ENCODE measurements at places on chromosomes 4 and X.
A peak's percentile ranks its signal among the peaks of the same experiment; 100 is the strongest.

- DNase-seq = no peak
Observed at GRCh38 chr4:114040319-114041116, 61.1 kb upstream of the ARSJ start.

GRCh38 chr4:6196871-6197270 is 3.5 kb downstream of the JAKMIP1 start:
- DNase-seq = no peak

GRCh38 chrX:13579661-13580060 is 10.3 kb downstream of the EGFL6 start:
- DNase-seq = no peak

- no peak for DNase-seq
Observed at GRCh38 chr4:10080589-10081217, 35.9 kb downstream of the WDR1 start.

GRCh38 chr4:152200511-152201333 is 335.2 kb downstream of the FBXW7 start:
- DNase-seq = no peak

DNA sequence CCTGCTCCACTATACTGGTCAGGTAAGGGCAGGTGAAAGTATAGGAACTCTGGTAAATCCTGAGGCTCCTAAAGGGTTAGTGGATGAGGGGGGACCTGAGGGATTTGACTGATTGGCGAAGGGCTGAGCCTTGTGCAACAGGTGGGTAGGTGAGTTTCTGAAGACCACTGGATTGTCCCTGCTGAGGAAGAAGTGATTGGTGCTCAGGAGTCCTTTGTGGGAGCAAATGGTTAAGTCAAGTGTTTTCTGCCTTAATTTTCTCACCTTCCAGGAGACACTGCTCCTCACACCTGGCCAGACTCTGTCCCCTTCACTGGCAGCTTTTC is 156.6 kb downstream of the AMMECR1 start:
- no peak for DNase-seq

- DNase-seq = no peak
Observed at GRCh38 chr4:106854569-106855351, 181.4 kb downstream of the DKK2 start.

DNA sequence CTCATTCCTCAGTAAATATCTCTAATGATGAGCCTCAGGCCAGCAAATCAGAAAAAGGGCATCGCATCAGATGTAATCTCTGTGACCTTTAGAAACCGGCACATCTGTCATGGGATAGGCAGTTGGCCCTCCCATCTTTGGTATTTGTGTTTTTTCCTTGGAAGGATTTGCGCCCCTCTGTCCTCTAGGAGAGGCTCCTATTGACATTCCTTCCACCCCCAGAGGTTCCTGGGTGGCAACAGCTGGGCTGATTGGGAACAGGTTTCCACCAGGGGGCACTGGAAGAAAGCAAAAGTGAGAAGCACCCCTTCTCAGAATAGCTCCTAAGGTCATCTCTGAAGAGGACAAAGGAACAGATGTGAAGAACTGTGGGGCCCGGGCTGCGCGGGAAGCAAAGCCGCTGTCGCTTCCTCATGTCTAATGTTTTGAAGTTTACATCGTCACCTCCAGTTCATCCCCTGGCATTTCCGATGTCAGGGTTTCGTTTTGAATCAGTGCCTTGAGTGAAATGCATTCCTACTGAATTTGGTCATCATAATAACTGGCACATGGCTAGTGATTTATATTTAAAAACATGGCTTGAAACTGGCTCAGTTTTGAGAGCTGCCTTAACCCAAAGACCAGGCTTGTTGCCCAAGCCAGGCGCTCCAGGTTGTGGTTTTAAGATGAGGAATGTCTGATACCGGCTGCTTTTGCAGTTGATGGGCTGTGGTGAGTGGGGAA is 6.2 kb downstream of the TXK start:
- peak; percentile 29 for DNase-seq

DNA sequence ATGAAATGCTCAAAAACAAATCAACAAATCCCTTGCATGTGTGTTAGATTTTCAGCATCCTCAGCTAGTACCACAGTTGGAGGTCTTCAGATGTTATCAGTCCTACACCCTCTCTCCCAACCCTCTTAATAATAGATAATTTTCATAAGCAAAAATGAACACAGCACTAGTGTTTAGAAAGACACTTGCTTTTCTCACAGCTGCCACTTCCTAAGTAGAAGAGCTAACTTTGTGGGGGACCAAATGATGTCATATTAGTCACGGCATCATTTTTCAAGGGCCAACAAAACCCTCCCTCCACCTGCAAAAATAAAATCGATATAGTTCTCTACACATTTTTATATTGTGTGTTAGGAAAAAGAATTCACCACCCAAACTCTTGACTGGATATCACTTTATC is 163.5 kb upstream of the GYPA start:
- no peak for DNase-seq

DNA sequence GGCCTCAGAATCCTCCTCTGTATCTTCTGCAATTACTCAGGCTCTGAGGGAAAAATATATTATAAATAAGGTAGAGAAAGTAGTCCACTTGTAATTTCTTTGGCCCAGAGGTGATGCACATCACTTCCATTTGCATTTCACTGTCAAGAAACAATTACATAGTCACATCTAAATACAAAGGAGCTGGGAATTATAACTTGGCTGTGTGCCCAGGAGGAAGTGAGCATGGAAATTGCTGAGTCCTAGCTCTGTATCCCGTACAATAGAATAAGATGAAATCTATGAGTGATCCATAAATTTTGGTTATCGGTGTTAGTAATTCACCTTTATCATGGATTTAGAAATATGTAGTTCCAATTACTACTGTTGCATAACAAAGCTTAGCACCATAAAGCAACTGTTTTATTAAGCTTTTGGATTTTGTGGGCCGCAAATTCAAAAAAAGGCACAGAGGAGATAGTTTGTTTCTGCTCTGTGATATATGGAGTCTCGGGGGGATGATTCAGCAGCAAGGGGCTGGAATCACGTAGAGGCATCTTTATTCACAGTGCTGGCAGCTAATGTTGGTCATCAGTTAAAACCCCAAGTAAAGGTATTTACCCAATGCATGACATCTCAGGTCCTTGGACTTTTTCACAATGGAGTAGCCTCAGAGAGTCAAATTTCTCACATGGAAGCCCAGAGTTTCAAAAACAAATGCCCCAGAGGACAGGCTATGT is 241.4 kb upstream of the GALNT7 start:
- DNase-seq = no peak

- DNase-seq = no peak
Observed at GRCh38 chrX:76126851-76127250, 46.0 kb upstream of the PBDC1 start.

DNA sequence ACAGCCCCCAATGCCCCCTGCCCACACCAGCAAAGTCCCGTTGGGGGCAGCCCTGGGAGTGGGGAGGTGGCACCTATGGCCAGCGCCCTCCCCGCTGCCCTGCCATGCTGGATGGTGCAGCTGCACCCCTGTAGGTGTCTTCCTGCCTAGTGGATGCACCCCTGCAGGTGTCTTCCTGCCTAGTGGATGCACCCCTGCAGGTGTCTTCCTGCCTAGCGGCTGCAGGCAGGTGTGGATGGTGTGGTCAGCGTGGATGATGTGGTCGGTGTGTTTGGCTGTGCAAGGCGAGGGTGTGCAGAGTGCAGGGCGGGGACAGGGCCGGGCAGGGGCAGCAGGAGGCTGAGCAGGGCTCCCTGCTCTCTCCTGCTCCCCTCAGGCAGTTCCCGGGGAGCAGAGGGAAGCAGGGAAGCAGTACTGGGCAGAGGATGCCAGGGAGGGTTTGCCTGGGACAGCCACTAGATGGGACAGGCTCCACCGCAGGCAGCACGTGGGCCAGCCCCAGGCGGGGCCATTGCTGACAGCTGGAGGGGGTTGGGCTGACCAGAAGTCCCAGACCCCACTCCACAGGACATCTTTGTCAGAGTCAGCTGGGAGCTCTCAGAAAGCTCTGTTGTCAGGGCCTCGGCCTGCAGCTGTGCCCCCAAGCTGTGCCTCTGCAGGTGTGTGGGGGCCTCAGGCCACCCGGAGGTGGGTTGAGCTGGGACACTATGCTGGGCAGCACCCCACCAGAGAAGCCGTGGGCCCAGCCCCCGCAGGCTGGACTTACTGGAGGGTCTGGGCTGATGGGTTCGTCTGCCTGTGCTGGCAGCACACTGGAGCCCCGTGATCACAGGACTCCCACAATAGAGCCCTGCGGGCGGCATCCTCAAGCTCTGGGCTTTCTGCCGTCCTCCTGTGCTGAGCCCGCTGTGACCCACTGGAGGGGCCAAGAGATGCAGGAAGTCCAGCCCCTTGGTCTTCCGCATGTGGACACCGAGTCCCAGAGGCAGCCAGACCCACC is 23.7 kb downstream of the DOK7 start:
- DNase-seq = no peak

DNA sequence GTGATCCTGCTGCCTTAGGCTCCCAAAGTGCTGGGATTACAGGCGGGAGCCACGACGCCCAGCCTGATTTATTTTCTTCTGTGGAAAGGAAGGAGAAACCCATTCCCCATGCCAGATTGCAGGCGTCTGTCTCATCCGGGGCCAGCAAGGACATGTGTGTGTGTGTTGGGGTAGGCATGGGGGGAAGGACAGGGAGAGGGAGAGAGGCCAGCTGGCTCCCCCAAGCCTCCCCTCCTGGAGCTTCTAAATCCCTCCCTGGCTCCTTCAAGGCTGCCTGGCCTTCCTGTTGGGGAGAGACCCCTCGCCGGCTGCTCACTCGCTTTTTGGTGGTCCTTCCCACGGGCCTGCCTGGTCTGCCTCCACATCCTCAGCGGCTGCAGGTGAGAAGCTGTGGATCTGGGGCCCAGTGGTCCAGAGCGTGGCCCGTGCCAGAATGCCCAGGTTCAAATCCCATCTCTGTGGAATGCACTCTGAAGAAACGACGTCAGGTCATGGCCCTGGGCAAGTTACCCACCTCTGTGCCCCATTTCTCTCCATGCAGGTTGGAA is 1.3 kb upstream of the PLXNB3 start:
- DNase-seq = no peak

GRCh38 chr4:5991405-5991804 is 26.8 kb downstream of the C4orf50 start:
- DNase-seq = no peak

- no peak for DNase-seq
Observed at GRCh38 chr4:163930086-163930485, 435.6 kb downstream of the TMA16 start.

- no peak for DNase-seq
Observed at GRCh38 chrX:45472968-45473367, 272.3 kb upstream of the DIPK2B start.

DNA sequence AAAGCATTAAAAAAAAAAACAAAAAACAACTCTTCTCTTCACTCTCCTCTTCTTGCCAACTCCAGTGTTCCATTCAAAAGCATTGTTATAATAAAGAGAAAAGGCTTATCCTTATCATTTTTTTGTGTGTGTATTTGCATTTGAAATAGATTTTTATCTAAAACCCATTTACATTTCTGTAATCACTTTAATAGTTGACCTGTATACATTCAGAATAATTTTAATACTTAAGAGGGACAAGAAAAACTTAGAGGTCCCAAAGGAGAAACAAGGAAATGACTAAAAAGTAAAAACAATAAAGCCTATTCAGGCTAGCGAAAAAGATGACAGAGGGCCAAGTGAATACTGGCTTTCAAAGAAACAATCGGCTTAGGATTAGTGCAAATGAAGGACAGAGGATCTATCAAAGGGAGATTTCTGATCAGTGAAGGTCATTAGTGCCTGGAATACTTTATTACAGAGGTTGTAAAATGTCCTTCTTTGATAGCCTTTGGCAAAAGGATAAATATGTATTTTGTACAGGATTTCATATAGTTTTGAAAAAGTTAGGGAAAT is 808.3 kb downstream of the RPA4 start:
- DNase-seq = no peak

DNA sequence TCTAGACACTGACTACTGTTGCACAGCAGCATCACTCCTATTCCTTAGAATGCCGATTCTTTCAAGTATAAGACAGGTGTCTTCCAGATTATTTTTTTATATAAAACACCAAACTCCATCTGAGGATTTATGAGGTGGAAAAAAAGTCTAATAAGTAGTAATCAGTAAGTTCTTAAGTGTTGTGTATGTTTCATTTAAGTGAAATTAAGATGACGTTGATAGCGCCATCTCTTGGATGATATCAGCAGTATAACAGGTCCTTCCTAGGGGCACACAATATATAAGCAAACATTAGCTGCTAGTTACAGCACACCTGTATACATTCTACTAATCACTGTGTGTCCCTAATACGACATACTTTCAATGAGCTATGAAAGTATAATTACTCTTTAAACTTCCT is 99.6 kb upstream of the STS start:
- no peak for DNase-seq

GRCh38 chr4:53752124-53752523 is 160.8 kb upstream of the LNX1 start:
- no peak for DNase-seq

DNA sequence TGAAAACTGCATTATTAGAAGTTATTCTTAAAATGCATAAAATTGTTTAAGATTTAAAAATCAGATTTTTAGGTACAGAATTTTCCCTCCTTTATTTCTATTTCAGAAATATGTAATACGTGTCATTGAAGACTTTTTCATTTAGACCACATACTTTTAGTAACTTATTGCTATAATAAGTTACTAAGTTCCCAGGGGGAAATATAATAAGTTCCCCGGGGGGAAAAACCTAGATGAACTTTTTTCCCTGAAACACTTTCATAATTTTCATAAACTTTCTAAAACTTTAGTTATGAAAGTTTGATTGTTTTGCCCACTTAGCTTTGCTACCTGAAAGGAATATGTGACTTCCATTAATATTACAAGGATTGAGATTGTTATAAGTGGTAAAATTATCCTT is 1341.5 kb upstream of the IGFBP7 start:
- no peak for DNase-seq

DNA sequence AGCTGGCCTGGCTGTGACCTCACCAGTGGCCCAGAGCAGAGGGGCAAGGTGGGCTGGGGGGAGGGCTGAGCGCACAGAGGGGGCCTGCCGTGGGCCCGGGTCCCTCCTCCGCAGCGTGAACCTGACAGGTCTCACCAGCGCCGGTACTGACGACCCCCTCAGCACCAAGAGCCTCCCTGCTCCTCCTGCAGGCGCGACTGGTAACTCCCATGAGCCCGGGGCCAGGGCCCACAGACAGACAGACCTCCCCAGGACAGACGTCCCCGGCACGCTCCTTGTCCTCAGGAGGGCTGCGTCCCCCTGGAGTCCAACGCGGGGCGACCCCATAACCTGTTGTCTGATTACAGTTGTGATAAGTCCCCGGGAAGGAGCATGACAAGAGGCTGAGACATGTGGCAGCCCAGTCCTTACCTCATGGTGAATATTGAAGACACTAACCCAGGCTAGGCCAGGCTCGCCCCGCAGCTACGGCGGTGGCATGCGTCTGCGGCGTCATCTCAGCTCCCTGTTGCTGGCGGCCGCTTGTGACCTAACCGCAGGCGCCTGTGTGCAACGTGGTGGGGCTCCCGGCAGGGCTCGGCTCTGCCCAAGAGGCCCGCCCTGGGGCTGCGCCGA is 8.5 kb downstream of the AKAP17A start:
- DNase-seq = no peak

GRCh38 chr4:182748949-182749348 is 168.2 kb downstream of the DCTD start:
- DNase-seq = no peak

GRCh38 chr4:48307528-48307927 is 33.8 kb upstream of the SLAIN2 start:
- no peak for DNase-seq
